ENCODE measurements at places on chromosomes 4 and X.

GRCh38 chr4:81783558-81783957 lies 311.9 kb upstream of the RASGEF1B start:
- DNase-seq: no peak

DNA sequence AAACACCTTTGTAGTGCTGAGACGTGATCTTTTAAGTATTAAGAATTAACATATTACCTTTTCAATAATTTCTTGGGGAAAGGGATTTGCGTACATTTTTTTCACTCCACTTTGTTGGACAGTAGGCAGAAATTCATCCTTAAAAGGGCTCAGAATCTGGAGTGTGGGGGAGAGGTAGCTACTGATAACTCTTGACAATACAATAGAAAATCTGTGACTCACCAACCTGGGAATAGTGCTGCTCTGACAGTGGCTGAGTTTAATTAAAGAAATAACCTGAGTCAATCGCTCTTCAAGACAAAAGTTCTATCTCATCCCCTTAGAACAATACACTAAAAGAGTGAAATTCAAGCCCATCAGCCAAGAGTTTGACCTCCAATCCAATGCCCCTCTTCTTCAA lies 60.2 kb downstream of the SLC9A7 start:
- no peak for DNase-seq

DNA sequence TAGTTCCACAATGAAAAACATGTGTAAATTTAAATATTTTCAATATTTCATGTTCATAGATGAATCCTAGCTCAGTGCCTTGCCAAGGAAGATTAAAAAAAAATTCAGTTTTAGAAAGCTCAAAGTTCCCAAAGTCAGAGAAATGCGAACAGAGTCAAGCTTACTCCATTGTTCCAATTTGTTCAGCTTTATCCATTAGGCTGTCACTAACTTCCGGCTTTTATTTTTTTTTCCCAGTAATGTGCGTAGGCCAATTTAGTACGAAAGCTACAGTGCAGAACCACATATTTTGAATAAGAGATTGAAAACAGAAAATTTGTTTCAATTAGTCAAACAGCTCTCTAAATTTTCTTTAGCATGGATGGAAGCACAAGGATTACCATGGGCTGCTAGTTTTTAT lies 23.1 kb upstream of the KLHL2 start:
- DNase-seq: no peak

DNA sequence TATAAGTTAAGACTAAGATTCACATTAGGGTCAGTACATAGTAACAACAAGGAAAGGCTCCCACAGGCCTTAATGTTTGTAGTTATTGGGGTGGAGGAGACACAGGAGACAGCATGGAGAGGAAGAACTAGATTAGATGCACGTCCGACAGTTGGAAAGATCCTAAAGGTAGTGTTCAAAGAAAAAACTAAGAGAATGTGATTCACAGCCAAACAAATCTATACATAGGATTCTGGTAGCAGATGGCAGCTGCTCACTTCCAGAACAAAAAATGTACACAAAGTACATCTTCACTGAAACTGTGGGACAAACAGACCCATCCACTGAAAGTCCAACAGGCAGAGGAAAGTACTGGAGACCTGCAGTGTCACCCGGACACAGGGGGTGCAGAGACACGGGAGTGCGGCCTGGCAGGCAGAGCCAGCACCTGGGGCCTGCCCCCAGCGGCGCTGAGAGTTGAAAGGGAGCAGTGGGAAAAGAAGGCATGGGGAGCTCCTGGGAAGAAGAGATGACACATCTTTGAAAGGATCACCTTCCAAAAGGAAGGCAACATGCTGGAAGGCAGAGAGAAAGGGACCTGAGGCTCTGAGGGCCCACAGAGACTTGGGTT lies 40.0 kb downstream of the NELFA start:
- DNase-seq: no peak

- DNase-seq: no peak
Observed at GRCh38 chr4:131248314-131248713, 1900.8 kb upstream of the PCDH10 start.

DNA sequence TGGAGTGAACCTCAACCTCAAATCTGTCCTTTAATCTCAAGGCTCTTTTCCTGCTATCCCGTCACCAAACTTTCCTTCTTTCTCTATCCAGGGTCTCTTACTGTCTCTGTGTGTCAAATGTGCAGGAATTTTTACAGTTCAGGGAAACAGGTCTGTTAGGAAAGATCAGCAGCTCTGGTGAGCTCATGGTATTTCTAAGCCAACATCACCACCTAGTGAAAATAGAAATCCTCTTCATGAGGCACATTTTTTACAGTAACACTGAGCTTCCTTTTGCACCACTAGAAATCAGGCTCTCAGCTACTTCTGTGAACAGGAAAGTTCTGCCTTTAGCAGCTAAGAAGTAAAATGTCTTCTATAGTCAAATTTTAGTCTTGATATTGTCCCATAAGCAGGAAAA lies 39.6 kb downstream of the NUDT11 start:
- DNase-seq: peak; percentile 3

DNA sequence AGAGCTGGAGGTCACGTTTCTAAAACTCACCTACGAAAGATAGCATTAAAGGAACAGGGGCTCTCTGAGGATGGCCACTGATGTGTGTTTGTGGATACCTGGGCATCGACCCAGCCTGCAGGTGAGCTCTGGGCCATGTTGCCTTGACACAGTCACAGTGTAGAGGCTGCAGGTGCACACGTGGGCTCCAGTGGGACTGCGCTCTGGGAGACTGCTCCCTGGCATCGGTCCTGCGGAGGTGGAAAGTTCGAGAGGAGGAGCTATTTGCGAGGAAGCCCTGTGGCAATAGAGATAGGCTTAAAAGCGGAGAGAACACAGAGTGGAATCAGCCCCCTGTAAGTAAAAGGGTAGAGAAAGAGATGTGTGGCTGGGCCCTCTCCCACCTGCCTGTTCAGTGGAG lies 12.3 kb upstream of the TADA2B start:
- DNase-seq: no peak

- DNase-seq: no peak
Observed at GRCh38 chr4:148103597-148104355, 338.4 kb downstream of the NR3C2 start.

DNA sequence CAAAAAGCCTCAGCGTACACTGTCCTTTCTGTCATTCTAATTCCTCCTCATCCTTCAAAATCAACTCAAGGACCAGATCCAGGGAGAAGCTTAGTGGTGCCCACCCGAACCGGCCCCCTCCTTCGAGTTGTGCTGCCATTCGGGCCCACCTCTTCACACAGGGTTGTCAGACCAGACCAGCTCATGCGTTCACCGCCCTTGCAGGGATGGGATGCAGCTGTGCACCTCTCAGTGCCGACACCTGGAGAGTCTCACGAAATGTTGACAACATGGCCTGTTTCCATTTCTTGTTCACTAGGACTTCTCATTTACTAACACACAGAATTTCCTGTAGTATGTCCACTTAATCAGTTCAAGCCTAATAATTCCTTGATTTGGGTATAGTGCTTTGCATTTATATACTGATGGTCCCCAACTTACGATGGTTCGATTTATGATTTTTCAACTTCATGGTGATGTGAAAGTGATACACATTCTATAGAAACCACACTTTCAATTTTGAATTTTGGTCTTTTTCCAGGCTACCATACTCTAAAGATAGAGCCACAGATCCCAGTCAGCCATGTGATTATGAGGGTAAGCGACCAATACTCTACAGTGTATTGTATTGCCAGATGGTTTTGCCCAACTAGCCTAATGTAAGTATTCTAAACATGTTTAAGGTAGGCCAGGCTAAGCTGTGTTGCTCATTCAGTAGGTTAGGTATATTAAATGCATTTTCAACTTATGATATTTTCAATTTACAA lies 23.3 kb downstream of the PKD2 start:
- DNase-seq: no peak

GRCh38 chr4:36138220-36138619 lies 106.1 kb downstream of the ARAP2 start:
- DNase-seq: no peak

GRCh38 chrX:78383594-78383993 lies 56.2 kb upstream of the CYSLTR1 start:
- no peak for DNase-seq

DNA sequence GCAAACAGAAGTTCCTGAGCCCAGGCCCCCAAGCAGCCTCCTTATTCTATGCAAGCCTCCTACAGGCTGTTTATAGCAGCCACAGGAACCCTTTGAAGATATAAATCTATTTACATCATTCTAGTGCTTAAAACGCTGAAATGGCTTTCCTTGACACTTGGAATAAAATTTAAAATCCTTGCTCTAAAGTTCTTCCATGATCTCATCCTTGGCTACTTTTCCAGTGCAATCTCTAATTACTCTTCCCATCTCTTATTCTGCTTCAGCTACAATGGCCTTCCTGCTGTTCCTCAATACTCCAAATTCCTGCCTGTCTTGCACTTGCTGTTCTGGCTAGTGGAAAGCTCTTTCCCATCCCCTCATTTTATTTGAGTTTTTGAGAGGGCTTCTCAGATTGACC lies 634.2 kb upstream of the NR3C2 start:
- DNase-seq: no peak

GRCh38 chr4:26248647-26249046 lies 72.2 kb upstream of the RBPJ start:
- DNase-seq: no peak

DNA sequence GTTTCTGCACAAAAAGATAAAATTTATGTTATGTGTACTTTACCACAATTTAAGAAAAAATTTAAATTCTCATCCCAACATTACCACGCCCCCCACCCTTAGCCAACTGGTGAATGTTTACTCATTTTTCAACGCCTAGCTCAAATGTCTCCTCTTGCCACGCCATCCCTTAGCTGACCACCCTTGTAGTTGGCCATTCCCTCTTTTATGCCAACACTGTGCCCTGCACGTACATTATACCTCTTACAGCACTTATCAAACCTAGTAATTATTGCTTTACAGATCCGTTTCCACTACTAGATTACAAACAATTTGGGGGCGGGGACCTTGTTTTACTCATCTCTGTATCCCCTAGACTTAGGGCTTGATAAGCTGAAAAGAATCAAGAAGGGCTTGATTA lies 644 bp downstream of the ERCC6L start:
- DNase-seq: no peak

GRCh38 chr4:92362028-92362427 lies 58.3 kb downstream of the GRID2 start:
- DNase-seq: no peak

GRCh38 chr4:38612646-38613414 lies 51.2 kb upstream of the KLF3 start:
- DNase-seq: no peak

- no peak for DNase-seq
Observed at GRCh38 chr4:81498551-81499099, 26.9 kb upstream of the RASGEF1B start.

- no peak for DNase-seq
Observed at GRCh38 chr4:66667249-66667648, 878.1 kb downstream of the CENPC start.

- no peak for DNase-seq
Observed at GRCh38 chr4:89658701-89659024, 178.3 kb downstream of the SNCA start.

- no peak for DNase-seq
Observed at GRCh38 chr4:92566269-92566668, 262.5 kb downstream of the GRID2 start.

GRCh38 chr4:153480704-153481103 lies 14.5 kb downstream of the TMEM131L start:
- no peak for DNase-seq

DNA sequence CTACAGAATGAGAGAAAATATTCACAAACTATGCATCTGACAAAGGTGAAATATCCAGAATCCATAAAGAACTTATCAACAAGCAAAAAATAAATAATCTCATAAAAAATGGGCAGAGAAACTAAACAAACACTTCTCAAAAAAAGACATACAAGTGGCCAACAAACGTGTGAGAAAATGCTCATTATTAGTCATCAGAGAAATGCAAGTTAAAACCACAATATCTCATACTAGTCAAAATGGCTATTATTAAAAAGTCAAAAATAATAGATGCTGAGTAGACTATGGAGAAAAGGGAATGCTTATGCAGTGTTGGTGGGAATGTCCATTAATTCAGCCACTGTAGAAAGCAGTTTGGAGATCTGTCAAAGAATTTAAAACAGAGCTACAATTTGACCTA lies 533.3 kb downstream of the TMA16 start:
- no peak for DNase-seq

DNA sequence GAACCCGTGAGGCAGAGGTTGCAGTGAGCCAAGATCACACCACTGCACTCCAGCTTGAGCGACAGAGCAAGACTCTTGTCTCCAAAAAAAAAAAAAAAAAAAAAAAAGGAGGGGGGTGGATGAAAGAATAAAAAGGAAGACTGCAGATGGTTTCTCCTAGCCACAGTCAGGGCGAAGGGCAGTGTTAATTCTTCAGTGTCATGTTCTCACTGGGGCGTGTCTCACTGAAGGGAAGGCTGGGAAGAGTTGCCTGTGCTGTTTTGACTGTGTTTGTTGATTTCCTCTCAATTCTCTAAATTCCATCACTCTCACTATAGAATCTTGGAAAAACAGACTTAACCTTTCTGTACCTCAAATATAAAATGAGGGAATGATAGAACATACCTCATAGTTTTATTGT lies 71.6 kb upstream of the DHX15 start:
- no peak for DNase-seq

- DNase-seq: no peak
Observed at GRCh38 chrX:108071578-108071977, 19.8 kb downstream of the PSMD10 start.

DNA sequence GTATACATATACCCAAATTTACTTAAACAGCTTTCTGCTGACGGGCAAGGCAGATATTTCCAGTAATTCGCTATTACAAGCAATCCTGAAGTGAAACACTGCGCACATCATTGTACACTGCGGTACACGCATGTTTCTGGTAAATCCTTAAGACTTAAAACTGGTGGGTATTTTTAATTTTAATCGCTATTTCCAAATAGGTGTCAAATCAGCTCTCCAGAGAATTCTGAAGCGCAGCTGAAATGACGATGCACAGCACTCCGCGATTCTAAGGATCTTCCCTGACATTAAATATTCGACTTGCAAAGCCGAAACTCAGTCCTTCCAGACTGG lies 361 bp downstream of the TMEM128 start:
- no peak for DNase-seq

- DNase-seq: no peak
Observed at GRCh38 chr4:119984996-119985395, 81.7 kb downstream of the MAD2L1 start.

- no peak for DNase-seq
Observed at GRCh38 chr4:2417226-2417764, 1.1 kb downstream of the ZFYVE28 start.

DNA sequence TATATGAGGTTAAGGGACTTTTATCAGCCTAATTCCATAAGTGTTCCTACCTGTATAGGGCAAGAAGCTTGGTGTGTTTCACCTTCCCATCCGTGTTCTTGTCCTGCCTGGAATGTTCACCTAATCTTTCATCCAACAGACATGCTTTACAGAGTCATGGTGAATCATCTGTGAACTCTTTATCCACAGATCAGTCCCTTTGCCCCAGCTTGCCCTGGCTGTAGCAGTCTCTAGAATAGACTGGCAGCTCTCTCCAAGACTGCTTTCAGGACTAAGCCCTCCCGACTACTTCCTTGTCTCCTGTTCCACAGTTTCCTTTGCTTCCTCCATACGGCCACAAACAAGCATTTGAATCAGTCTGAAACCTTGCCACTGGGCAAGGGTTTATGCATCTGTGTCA lies 177.9 kb upstream of the IL15 start:
- DNase-seq: no peak

GRCh38 chr4:84965553-84966381 lies 723 bp downstream of the WDFY3 start:
- DNase-seq: peak; percentile 71

GRCh38 chr4:188976644-188977115 lies 837.4 kb downstream of the TRIML1 start:
- DNase-seq: no peak
